Non-pigmented ciliary epithelial cell (primary cell): ENCODE measurements at places on chromosomes 11 and 22.
A peak's percentile ranks its signal among the peaks of the same experiment; 100 is the strongest.

GRCh38 chr22:31495343-31495742 is 993 bp upstream of the SFI1 start:
- DNase-seq: no peak

- no peak for DNase-seq
These were observed 723 bp downstream of the CACNG2 start for GRCh38 chr22:36702842-36703215.

- DNase-seq: no peak
These were observed 355.7 kb downstream of the MN1 start for GRCh38 chr22:27445881-27446280.

GRCh38 chr22:49934891-49935557 is 16.6 kb downstream of the CRELD2 start:
- DNase-seq: no peak

GRCh38 chr11:6567371-6567745 is 36.1 kb downstream of the RRP8 start:
- no peak for DNase-seq

DNA sequence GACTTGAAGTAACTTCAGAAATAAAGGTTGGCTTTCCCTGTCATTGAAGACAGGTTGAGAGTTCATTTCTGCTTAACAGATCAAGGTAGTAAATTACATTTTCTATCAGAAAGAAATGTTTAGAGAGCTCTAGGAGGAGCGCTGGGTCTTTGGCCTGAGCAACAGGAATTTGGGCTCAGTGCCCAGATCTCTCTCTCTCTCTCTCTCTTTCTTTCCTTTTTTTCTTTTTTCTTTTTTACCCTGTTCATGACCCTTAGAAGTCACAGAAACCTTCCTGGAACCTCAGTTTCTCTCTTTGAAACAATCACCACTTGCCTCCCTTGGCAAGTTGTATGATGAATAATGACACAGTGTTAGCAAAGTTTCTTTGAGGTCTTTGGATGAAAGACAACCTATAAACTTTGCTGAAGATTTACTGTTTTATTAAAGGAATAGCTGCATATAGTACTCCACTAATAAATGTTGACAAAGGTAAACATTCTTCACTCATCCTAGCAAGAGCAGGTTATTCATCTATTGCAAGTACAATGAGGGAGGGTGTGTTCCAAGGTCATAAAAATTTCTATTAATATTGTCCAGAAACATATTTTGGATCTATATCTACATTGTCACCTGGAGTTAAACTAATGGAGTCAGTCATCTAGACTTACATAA is 35.5 kb upstream of the RASSF10 start:
- no peak for DNase-seq

GRCh38 chr11:95306801-95307200 is 75.8 kb upstream of the SESN3 start:
- no peak for DNase-seq

- DNase-seq: no peak
These were observed 499.8 kb upstream of the CCDC90B start for GRCh38 chr11:83785942-83786341.

GRCh38 chr22:43098356-43098755 is 9.2 kb upstream of the TTLL1 start:
- DNase-seq: no peak

GRCh38 chr11:57781529-57781943 is 19.9 kb downstream of the CTNND1 start:
- DNase-seq: no peak

GRCh38 chr11:128251140-128251539 is 336.2 kb downstream of the ETS1 start:
- peak; percentile 23 for DNase-seq

DNA sequence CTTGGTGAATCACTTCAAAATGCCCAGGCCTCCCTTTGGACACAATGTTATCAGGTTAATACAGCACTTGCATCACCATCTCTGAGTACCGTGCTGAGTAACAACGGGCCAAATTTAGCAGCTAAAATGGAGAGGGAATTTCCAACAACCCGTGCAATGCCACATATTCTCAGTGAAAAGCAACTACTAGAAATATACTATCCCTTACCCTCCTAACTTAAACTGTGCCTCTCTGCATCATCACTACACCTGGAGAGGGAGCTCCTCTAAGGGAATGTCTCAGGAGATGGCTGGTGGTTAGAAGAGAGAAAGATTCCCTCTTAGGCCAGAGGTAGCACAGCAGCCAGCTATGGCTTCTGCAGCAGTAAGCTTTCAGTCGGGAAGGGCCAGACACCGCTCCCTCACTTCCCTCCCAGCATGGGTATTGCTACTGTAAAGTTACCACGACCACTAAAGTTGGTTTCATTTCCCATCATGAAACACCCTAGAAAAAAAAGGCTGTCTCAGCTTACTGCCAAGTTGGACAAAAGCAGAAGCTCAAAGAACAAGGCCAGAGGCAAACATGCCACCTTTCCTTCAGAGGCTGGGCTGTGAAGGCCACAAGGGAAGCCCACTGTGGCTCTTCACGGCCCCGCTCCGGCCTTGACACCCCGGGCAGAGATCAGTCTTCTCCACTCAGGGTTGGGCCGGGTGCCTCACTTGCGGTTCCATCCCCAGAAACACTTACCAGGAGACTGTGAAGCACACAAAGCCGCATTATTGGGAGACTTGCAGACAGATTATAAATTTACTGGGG is 3.9 kb downstream of the MAML2 start:
- no peak for DNase-seq

GRCh38 chr11:99240192-99241030 is 219.7 kb downstream of the CNTN5 start:
- no peak for DNase-seq

DNA sequence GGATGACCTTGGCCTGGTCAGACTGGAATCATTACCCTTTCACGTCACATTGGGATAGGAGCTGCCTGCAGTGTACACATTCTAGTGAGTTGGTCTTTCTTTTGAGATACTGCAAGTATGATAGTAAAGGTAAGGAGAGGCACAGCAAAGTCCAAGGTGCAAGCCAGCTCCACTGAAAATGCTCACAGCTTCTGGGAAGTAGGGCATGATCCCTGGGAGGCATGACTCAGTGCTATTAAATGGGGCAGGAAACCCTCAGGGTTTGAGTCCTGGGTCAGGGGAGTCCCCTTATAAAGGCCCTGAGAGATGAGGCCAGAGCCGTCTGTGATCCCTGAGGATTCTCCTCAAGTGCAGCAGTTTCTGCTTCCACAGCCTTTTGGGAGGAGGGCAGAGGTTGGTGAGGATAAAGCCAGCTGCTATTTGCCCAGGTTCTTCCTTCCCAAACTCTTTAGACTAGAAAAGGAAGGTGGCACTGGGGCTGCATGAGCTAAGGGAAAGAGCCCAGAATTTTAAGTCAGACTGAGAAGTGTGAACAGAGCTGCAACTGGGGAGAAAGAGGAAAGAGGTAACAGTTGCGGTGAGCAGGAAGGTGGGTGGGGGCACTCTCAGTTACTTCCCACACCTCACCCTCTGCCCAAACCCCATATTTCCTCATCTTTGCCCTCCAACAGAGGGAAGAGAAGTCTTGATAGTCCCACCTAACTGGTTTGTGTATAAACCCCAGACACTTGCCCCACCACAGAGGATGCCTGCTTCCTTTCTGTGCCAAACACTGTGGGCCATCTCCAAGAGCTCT is 14.4 kb upstream of the OR52K1 start:
- no peak for DNase-seq
